ENCODE measurements at places on chromosomes 12 and 14.

GRCh38 chr12:52037248-52037861 is 13.9 kb upstream of the NR4A1 start:
- DNase-seq: no peak

DNA sequence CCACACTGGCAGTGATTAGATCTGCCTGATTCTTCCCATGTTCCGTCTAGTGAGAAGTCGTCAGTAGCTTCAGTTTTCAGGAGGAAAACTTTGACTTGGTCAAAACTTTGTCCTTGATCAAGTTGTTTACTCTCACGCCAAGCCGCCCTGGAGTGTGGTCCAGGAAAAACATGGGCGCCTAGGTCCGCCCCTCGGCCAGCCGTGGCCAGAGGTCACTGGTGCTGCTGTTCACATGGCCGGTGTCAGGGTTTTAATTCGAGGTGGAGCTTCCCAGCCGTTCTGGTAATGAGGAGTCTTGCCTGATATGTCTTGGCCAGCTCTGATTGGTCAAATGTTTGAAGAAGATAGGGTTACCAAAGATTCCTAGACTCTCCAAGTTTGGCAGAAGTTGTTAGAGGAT is 71.5 kb downstream of the PPP2R5C start:
- DNase-seq: no peak

DNA sequence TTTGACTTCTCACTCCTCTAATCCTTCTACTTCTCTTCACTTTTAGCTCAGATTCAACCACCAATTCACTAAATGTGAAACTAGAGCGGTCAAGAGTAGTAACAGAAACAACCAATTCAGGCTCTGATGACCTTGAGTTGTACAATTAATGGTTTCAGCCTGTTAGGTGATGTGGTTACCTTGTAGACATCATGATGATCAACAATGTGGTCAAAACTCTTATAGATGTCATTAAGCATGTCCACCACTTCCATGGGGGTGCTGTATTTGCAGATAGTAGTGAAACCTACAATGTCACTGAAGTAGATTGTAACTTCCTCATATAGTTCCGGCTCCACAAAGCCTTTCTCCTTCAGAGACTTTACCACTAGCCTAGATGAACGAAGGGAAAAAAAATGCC is 54.1 kb upstream of the PLBD1 start:
- DNase-seq: no peak

GRCh38 chr12:47022296-47022695 is 57.1 kb upstream of the PCED1B start:
- no peak for DNase-seq

- no peak for DNase-seq
These were observed 26.9 kb downstream of the BCL11B start for GRCh38 chr14:99244941-99245563.

- no peak for DNase-seq
These were observed 14.4 kb downstream of the SPRYD3 start for GRCh38 chr12:53064613-53065436.

- DNase-seq: no peak
These were observed 23.3 kb downstream of the C14orf132 start for GRCh38 chr14:96062506-96062905.

- peak; percentile 98 for DNase-seq
These were observed at the start of gene C1S for GRCh38 chr12:7060353-7060954. Gene C1S, plus strand, starts transcription at chr12:7060718. Its CDS starts 1,195 bp downstream, at chr12:7061913.

DNA sequence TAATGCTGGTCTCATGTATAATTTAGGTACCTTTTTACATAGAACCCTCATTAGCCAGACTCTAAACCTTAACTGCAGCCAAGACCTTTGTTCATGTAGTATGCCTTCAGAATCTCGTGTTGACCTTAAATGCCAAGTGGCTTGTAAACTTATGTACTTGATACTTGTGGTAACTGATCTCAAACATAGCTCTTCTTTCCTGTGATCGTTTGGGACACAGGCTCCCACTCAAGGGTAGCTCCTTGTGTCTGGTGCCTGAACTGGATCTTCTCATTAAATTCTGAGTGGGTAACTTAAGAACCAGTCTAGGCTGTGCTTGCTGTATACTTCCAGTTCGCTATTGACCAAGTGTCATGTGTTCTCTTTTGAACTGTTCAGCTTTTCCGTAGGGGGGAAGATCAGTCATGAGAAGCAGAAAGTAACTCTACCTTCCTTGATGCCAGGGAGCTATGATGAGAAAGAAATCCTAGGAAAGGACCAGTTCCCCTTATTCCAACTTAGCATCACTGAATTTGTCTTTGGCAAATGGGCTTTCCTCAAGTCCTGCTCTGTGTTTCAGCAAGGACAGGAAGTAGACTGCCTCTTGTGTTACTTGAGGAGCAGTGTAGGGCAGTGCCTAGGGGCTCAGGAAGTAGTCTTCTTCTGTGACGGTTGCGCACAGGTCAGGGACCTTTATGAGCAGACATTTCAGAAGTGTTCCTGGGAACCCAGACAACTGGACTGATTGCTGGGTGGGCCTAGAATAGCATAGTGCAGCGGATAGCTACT is 2.5 kb downstream of the LGALS3 start:
- peak; percentile 28 for DNase-seq

GRCh38 chr12:18723752-18724151 is 14.1 kb downstream of the PLCZ1 start:
- DNase-seq: peak; percentile 11

- no peak for DNase-seq
These were observed 219.8 kb upstream of the ATP2B1 start for GRCh38 chr12:89928467-89928866.

- DNase-seq: no peak
These were observed 35.5 kb downstream of the HECTD1 start for GRCh38 chr14:31172084-31172483.

GRCh38 chr14:50218501-50218900 is 12.9 kb downstream of the SOS2 start:
- DNase-seq: no peak

GRCh38 chr12:82099216-82099615 is 259.0 kb downstream of the CCDC59 start:
- DNase-seq: no peak

GRCh38 chr14:71362920-71363584 is 455.8 kb downstream of the PCNX1 start:
- peak; percentile 24 for DNase-seq

- no peak for DNase-seq
These were observed 53.6 kb downstream of the SLC25A21 start for GRCh38 chr14:37118673-37119366.

DNA sequence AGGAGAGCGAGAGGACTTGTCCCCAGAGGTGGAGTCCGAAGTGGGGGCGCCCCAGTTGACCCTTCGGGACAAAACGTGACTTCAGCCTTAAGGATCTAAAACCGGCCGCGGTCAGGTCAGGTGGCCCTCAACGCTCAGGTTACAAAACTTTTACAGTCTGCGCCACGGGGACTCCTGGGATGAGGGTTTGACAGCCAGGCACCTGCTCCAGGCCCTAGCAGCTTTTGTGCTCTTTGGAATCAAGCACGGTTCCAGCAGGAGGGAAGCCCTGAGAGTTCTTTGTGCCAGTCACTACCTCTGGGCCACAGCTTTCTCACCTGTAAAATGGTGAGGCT is 337 bp downstream of the ZC2HC1C start:
- DNase-seq: no peak

- DNase-seq: no peak
These were observed 62.4 kb downstream of the TMX1 start for GRCh38 chr14:51302295-51303030.

- DNase-seq: peak; percentile 95
These were observed 33.4 kb upstream of the TXNRD1 start for GRCh38 chr12:104182144-104182543.
